Kidney (tissue), 22 donors: ENCODE measurements at places on chromosomes 2 and 18. TPM values are rescaled to one million over a fixed set of nuclear protein-coding genes. Genes with fewer than 3 reads are reported as not detected.

RND3 gene
- 26.1 TPM for total RNA-seq

IGFBP2 gene
- 53.7 TPM for total RNA-seq

CSRNP3 gene
- 6.4 TPM for total RNA-seq

SH3RF3 gene
- 10.7 TPM for total RNA-seq

INO80D gene
- total RNA-seq, result 29.9 TPM

TMEM17 gene
- total RNA-seq, result 3.2 TPM

RNU2-63P gene
- 2.4 TPM for total RNA-seq

ALLC gene
- not detected for total RNA-seq

ADGRF3 gene
- total RNA-seq, result 0.94 TPM

SRD5A2 gene
- total RNA-seq, result 0.22 TPM

SANBR gene
- 9.0 TPM for total RNA-seq

CENPA gene
- total RNA-seq, result 0.63 TPM

- peaks cover 6% of the 10 kb centered on the region for H3K4me1 ChIP-seq
- no peak overlapping the region for H3K27ac ChIP-seq
- H3K4me3 ChIP-seq, result no peak overlapping the region
- no peaks in the 10 kb centered on the region for H3K36me3 ChIP-seq
Measured at GRCh38 chr2:217995731-217996231, 7.0 kb downstream of the TNS1 start.

- DNase-seq, result no peak
- H3K4me3 ChIP-seq, result no peak overlapping the region
- H3K36me3 ChIP-seq, result no peaks in the 10 kb centered on the region
- no peak overlapping the region for H3K27ac ChIP-seq
- no peaks in the 10 kb centered on the region for H3K27me3 ChIP-seq
Measured at GRCh38 chr18:61348230-61348629, 15.0 kb downstream of the CDH20 start.

- DNase-seq, result peak; percentile 14
- no peaks in the 10 kb centered on the region for H3K4me1 ChIP-seq
- H3K27ac ChIP-seq, result no peak overlapping the region
- H3K27me3 ChIP-seq, result peaks cover 26% of the 10 kb centered on the region
- no peak overlapping the region for H3K4me3 ChIP-seq
Measured at GRCh38 chr2:27263287-27264252, 723 bp upstream of the SLC30A3 start.

GRCh38 chr18:13461936-13462335 lies 243.4 kb downstream of the LDLRAD4 start:
- H3K27ac ChIP-seq, result no peak overlapping the region
- no peak for DNase-seq
- no peaks in the 10 kb centered on the region for H3K27me3 ChIP-seq
- no peaks in the 10 kb centered on the region for H3K36me3 ChIP-seq
- no peak overlapping the region for H3K4me3 ChIP-seq
- peaks cover 3% of the 10 kb centered on the region for H3K4me1 ChIP-seq

DNA sequence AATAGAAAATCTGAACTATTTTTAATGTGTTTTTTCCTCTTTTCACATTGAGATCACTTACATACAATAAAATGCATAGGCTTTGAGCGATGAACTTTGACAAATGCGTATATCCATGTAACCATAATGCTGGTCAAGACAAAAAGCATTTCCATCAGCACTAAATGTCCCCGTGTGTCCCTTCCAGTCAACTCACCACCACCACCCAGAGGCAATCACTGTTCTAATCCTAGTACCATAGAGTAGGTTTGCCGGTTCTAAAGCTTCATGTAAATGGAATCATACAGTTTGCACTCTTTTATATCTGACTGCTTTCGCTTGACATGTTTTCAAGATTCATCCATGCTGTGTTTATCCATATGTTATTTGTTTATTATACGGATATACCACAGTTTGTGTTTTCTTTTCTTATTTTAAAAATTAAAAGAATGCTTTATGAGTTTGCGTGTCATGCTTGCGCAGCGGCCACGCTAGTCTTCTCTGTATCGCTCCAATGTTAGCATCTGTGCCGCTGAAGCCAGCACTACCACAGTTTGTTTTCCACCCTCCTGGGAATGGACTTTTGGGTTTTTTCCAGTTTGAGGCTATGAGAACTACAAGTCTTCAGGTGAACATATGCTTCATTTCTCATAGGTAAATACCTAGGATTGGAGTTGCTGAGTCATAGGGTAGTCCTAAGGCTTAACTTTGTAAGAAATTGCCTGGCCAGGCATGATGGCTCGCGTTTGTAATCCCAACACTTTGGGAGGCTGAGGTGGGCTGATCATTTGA lies 197.5 kb upstream of the CHAC2 start:
- no peak overlapping the region for H3K27ac ChIP-seq
- no peaks in the 10 kb centered on the region for H3K36me3 ChIP-seq
- no peak overlapping the region for H3K4me3 ChIP-seq
- DNase-seq, result no peak

DNA sequence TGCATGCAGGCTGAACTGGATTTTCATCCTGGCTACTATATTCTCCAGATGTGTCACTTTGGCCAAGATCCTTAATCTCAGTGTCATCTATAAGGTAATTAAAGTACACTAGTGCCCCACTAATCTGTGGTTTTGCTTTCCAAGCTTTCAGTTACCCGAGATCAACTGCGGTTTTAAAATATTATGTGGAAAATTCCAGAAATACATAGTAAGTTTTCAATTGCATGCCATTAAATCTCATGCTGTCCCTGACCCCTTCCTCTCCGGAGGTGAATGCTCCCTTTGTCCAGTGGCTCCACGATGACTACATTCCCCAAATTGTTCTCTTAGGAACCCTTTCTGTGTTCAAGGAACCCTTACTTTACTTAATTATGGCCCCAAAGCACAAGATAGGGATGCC lies 5.3 kb upstream of the TYMS start:
- H3K27ac ChIP-seq, result no peak overlapping the region
- no peaks in the 10 kb centered on the region for H3K36me3 ChIP-seq
- H3K27me3 ChIP-seq, result no peaks in the 10 kb centered on the region
- no peak overlapping the region for H3K4me3 ChIP-seq

DNA sequence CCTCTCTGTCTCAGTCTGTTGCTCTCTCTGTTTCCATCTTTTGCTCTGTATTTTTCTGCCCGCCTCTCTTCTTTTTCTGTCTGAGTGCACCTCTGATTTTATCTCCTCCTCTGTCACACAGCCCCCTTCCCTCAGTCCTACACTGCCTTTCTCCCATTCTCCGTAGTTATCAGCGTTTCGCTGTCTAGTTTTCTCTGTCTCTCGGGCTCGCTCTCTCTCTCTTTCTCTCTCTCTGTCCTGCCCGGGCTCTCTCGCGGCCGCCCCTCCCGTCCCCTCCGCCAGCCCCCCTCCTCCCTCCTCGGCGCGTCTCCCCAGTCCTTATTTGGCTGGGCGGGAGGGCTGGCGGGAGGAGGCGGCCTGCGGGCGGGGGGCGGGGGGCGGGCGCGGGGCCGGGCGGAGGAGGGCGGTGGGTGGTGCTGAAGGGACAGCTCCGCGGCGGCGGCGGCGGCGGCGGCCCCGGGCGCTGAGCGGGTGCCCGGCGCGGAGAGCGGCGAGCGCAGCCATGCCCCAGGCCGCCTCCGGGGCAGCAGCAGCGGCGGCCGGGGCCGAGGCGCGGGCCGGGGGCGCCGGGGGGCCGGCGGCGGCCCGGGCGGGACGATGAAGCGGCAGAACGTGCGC lies at the start of gene KCNK3:
TSS of gene KCNK3 (plus strand) at position 444 of the 618 bp plus-strand sequence. CDS start at position 598, 154 bp downstream.
- DNase-seq, result peak; percentile 74
- no peaks in the 10 kb centered on the region for H3K36me3 ChIP-seq
- peaks cover 21% of the 10 kb centered on the region for H3K27me3 ChIP-seq
- H3K4me1 ChIP-seq, result peaks cover 2% of the 10 kb centered on the region

- H3K4me1 ChIP-seq, result no peaks in the 10 kb centered on the region
- H3K27ac ChIP-seq, result no peak overlapping the region
- no peak overlapping the region for H3K4me3 ChIP-seq
- no peak for DNase-seq
Measured at GRCh38 chr2:140658760-140659692, 1471.8 kb downstream of the LRP1B start.

DNA sequence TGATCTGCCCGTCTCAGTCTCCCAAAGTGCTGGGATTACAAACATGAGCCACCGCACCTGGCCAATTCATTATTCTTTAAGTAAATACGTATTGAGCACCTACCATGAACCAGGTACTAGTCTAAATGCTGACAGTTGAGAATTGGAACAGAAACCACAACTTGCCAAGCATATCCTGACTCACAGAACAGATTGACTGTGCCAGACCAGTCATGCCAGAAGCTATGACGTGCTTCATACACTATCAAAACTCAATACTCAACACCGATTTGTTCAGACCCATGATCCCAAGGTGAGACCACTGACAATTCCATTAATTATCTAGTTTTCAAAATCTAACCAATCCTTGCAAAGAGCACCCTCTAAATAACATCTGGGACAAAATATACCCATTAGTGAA lies 148.6 kb downstream of the B3GNT2 start:
- no peak overlapping the region for H3K27ac ChIP-seq
- no peaks in the 10 kb centered on the region for H3K27me3 ChIP-seq
- no peak for DNase-seq
- H3K36me3 ChIP-seq, result no peaks in the 10 kb centered on the region
- no peak overlapping the region for H3K4me3 ChIP-seq
- H3K4me1 ChIP-seq, result no peaks in the 10 kb centered on the region

DNA sequence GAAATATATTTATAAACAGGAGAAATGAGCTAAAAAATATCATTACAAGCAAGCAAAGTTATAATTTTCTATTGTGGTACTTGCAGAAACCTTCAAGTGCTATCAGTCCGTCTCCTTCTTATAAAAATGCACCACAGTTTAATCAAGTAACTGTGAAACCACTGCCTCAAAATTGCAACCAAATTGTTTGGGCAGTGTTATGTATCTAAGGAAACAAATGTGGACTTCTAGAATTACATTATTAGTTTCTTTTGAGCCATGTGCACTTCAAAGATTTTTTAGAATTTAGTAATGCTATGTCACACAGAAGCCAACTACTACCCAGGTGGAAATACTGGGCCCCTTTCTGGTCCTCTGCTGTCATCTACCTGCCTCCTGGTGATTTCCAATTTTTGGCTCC lies 495.6 kb downstream of the NYAP2 start:
- no peaks in the 10 kb centered on the region for H3K4me1 ChIP-seq
- no peaks in the 10 kb centered on the region for H3K27me3 ChIP-seq
- H3K36me3 ChIP-seq, result no peaks in the 10 kb centered on the region
- H3K27ac ChIP-seq, result no peak overlapping the region

- no peak overlapping the region for H3K27ac ChIP-seq
Measured at GRCh38 chr18:24543795-24544498, 83.5 kb downstream of the HRH4 start.

DNA sequence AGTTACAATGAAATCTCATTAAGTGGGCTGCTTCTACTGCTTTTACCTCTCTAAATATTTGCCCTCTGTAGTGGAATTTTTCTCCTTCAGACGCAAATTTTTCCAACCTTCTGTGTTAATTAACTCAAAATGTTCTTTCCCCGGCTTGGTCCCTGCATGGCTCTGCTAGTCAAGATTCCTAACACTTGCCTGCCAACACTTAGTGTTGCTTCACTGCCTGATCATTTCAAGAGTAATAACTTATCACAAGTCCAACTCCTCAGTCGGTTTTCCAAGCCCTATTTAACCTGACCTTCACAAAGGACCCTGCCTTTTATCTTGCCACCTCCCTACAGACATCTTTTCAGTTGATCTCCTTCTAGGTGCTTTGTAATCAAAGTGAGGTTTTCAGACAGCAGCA lies 142.7 kb downstream of the HRH4 start:
- H3K4me3 ChIP-seq, result no peak overlapping the region
- no peaks in the 10 kb centered on the region for H3K36me3 ChIP-seq
- no peaks in the 10 kb centered on the region for H3K27me3 ChIP-seq
- H3K4me1 ChIP-seq, result no peaks in the 10 kb centered on the region
- no peak overlapping the region for H3K27ac ChIP-seq
